ENCODE measurements at places on chromosomes 1 and 21.

GRCh38 chr21:45822429-45823099 is 159.0 kb upstream of the COL6A1 start:
- DNase-seq: no peak

GRCh38 chr1:203451836-203452784 is 23.5 kb upstream of the PRELP start:
- DNase-seq: peak; percentile 56

GRCh38 chr1:234823191-234824176 is 213.5 kb upstream of the IRF2BP2 start:
- DNase-seq: no peak

GRCh38 chr1:77089756-77090155 is 129.5 kb downstream of the PIGK start:
- no peak for DNase-seq

- DNase-seq: no peak
Observed at GRCh38 chr1:115062542-115063004, 26.7 kb downstream of the TSPAN2 start.

DNA sequence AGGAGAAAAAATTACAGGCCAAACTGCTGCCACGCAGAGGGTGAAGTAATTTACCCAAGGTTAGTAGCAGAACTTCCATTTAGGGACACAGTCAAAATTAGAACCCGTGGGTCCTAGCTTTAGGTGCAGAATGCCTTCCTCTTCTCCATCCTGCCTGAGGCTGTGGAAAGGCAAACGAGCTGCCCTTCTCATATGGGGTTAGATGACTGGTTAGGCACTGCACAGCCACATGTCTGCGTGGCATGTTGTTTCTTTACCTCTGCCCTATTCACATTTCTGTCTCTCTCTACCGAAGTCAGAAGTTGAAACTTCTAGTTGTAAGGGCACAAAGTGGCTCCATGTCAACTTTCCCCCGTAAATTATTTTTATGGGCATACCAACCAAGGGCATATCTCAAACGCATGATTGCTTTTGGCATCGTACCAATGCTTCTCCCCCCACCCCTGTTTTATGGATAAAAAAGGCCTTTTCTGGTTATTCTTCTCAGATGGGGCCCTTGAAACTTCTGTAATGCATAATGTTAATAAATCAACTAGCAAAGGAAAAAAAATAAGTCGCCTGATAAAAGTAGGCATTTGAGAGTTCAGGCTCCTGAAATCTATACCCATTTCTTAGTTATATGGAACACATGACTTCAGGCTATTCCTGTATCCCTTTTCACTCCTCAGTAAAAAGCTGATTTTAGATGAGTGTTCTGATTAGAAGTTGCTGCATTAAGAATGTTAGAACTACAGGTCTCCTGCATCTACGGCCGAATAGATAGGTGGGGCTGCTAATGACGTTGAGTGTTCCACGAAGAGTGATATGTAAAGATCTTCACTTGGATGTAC is 139.6 kb upstream of the NRIP1 start:
- DNase-seq: no peak

- peak; percentile 53 for DNase-seq
Observed at GRCh38 chr1:222240536-222241181, 307.2 kb downstream of the HHIPL2 start.

- no peak for DNase-seq
Observed at GRCh38 chr1:23152966-23153684, 15.5 kb downstream of the LUZP1 start.

DNA sequence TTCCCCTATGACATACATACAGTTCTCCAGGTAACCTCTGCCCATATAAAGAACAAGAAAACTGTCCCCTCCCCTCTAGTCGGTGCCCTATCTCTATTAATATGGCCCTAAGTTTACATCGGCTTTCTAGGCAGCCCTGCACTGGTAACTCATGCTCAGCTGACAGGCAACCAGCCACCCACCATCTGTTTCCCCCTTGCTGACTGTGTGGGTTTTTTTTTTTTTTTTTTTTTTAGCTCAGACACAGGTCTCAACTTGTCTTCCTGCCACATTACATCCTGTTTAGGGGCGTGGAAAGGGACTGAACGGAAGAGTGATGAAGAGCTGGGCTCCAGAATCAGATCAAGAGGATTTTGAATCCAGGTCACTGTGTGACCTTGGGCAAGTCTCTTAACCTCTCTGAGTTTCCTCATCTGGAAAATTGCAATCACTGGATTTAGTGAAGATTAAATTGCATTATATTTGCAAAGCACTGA is 14.0 kb downstream of the LAPTM5 start:
- DNase-seq: no peak

- DNase-seq: no peak
Observed at GRCh38 chr1:23947366-23947765, 12.3 kb upstream of the PNRC2 start.

DNA sequence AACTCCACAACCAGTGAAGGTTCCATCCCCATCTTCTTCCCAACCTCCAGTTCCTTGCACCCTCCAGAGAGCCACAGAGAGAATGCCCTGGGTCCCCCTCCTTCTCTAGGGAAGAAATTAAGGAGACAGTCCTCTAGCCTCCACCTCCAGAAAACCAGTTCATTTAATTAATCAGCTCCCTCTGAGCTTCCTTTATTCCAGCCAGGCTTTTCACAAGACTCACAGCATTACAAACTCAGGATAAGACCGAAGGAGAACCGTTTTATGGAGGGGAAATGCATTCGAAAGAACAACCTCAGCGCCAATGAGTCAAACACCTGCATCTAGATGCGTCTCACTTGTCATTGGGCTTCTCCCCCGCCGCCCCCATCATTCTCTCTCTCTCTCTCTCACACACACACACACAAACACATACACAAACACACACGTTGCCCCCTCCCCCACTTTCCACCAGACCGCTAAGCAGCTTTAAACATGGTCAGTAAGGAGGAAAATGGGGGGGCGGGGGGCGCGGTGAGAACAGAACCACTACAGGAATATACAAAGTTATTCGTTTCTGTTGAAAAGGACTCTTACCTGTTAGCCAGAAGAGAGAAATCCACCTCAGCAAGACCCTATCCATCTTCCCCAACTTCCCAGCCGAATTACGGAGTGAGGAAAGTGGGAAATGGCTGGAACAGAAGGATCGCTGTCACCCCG is 544 bp downstream of the ILDR2 start:
- DNase-seq: no peak

GRCh38 chr1:31861346-31861745 is 45.5 kb upstream of the SPOCD1 start:
- DNase-seq: no peak

- DNase-seq: no peak
Observed at GRCh38 chr1:40300651-40301050, 16.4 kb downstream of the COL9A2 start.

- no peak for DNase-seq
Observed at GRCh38 chr1:48556186-48556850, 84.3 kb upstream of the SPATA6 start.

GRCh38 chr1:220950576-220950975 is 71.3 kb downstream of the HLX start:
- DNase-seq: peak; percentile 32

DNA sequence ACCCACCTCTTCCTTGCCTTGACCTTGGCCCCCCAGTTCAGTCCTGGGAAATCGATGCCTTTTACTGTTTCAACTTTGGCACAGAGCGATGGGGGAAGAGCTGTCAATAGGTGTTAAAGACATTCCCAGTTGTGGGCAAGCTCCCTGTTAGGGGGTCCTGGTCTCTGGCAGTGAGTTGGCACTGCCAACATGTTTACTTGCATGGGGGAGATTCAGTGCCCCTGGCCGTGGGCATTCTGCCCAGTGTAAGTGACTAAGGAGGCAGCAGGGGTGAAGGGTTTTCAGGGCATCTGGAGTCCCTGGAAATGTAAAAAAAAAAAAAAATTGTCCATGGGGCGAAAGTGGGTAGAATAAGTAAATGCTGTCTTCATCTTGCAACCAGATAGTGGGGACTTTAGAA is 407.0 kb downstream of the PTPRU start:
- no peak for DNase-seq

- no peak for DNase-seq
Observed at GRCh38 chr21:14541841-14542490, 4.1 kb downstream of the SAMSN1 start.

- no peak for DNase-seq
Observed at GRCh38 chr21:42376338-42376982, 10.1 kb upstream of the TFF1 start.

DNA sequence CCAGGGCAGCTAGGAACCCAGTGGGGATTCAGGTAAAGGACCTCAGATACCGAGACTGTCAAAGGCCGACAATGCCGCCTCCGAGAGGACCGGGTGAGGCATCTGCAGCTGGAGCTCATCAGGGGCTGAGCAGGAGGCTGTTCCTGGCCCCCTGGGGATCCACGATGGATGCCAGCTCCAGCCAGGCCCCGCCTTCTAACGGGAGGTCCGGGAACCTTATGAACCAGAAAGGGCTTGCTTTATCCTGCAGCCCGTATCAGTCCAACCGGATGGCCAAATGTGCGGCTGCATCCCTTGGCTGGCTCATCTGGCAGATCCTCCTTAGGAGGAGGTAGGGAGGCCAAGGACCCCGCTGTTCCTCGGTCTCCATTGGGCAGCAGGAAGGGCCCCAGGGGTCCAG is 32.0 kb downstream of the SLC45A1 start:
- peak; percentile 77 for DNase-seq

GRCh38 chr1:155210314-155211104 is 2.0 kb downstream of the MTX1 start:
- DNase-seq: no peak

DNA sequence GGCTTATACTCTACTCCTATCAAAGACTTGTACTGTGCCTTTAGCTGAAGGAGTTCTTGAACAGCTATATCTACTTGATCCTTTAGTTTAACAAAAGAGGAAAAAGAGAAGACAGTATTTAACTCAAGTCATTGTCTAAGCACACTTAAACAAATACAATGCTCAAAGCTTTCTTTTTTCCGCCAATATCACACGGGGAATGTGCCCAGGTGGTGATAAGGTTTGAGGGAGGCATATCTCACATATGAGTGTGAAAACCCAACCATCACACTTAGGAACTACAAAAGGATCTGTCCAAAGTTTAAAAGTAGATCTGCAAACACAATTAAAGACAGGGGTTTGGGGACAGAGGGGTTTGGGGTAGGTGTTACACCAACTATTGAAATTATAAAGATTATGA is 59.0 kb upstream of the SLC30A10 start:
- no peak for DNase-seq

DNA sequence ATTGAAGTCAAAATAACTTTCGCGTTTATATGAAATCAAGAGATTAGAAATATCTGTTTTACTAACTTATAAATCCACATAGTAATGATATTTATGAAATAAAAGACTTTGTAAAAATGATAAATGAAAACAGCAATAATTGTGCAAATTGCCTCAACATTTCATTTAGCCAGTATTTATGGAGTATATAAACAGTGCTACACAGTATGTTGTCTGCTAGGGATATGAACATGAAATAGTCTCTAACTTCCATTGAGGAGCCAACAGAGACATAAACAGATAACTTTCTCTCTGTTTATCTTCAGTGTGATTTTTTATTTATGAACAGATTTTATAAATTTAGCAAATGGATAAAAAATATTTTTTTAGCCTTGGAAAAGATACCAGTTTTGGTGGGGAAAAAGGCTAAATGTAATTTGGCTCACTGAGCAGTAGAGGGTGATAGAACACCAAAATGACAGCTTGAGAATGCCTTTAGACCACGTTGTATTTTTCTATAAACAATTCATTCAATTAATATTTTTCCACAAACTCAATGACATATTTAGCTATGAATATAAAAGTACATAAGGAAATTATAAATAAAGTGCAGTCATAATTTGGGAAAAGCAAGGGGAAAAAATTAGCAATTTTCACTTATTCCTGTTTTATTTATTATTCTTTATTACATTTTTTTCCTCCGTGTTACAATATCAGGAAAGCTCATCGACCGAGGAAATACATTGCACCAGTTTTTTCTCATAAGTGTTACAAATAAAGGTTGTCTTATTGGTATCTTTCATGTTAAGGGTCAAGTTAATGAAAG is 47.5 kb upstream of the EEIG2 start:
- DNase-seq: peak; percentile 55

DNA sequence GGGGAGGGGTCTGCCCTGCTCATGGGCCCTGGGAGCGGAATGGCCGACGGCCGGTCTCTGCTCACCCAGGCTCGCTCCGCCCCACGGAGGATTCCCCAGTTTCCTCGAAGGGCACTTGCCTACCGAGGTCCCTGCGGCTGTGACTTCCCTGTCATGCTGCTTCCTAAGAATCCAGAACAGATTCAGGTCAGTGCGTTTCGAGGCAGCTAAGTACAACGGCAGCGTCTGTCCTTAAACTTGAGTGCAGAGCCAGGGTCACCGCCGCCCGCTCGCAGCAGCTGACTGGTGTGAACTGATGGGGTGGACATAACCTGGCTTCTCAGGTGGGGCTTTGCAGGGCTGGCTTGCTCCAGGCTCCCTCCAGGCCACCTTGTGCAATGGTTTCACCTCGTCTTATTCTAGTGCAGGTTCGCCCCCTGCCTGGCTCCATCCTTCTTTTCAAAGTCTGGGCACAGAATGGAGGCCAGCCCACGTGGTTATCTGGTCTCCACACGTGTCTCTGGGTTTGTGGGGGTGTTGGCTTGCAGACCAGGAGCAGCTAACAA is 7.6 kb upstream of the C1orf174 start:
- no peak for DNase-seq

DNA sequence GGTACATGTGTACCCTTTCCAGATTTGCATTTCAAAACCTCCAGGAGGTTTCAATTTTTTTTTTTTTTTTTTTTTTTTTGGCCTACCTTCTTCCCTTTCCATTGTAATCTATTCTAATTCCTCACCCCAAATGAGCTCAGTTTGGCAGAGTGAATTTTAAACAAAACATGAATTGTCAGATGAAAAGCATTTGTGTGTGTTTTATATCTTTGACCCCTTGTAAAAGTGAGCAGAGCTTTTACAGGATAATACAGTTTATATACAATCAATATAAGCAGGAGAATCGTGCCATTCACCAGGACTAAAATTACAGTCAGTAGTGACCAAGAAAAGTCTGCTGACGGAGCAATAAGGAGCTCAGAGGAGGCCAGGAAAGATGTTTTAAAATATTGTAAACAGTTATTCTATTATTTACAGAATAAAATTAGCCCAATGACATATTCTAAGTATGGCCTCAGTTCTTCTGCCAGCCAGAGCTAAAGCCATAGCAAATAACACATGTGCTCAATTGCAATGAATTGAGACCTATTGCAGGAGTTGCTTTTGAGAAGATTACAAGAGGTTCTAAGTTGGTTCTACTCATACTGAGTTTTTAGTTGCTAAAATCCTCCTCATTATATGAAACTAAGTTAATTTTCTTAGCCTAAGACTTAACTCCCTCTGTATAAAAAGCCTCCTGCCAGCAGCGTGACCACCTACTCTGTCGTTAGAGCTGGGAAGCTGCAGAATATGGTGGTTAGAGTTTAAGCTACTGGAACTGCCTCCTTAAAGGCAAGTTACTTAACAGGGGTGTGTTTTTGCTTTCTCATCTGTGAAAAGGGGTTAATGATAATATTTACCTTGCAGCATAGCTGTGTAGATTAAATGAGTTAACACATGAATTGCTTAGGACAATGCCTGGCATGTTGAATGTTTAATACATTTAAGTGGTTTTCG is 50.8 kb upstream of the ZNF326 start:
- DNase-seq: no peak

GRCh38 chr1:172902861-172903381 is 147.8 kb downstream of the TNFSF18 start:
- peak; percentile 76 for DNase-seq

All from fibroblast of mammary gland (primary cell).